ENCODE measurements at places on chromosomes 4 and X.

- no peak for DNase-seq
Measured at GRCh38 chrX:116204932-116205331, 34.4 kb downstream of the AGTR2 start.

DNA sequence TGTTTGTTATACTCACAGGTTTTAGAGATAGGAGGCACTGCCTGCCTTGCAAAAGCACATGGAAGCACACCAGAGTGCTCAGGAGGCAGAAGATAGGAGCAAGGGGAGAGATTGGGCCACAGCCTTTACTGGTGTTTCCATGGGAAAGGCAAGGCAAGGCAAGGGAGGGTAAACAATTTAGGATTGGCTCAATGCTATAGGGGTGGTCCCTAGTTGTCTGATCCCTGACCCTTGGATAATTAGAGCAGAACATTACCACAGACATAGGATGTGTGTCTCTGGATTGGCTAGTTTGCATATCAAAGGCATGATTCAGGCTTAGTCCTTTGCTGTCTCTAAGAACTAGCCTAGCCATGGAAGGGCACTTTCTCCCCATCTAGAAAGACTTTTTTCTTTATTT is 36.1 kb downstream of the GRXCR1 start:
- no peak for DNase-seq

DNA sequence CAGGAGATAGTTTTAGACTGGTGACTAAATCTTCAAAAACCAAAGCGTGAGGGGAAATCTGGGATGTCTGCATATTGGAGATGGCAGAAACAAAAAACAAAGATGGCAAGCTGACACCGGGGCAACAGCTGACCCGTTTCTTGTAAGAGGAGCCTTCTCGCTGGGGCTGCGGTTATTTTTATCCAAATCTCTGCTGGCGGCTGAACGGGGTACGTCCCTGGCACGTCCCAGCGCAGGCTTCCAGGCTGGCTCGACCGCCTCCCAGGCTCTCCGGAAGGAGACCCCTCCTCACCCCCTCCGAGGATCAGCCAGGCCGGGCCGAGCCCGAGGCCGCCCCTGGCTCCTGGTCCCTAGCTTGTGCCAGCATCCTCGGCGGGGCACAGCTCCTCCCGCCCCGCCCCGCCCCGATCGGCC is 403 bp downstream of the SGCB start:
- DNase-seq: no peak

DNA sequence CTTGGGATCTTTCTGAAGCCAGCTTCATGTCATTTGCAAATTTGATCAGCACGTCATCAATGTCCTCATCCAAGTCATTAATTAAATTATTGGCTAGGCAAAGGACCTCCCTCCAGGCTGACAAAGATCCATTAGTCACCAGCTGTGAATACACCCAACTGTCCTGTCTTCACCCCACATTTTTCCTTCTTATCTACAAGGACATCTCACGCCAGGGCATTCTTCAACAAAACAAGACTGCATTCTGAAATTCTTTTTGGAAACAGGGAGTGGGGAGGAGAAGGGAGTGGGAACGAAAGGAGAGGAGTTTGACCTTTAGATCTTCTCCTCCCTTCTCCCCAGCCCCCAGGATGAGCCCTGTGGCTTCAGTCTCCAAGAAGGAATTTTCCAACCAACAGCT is 32.7 kb downstream of the NLGN3 start:
- DNase-seq: no peak

DNA sequence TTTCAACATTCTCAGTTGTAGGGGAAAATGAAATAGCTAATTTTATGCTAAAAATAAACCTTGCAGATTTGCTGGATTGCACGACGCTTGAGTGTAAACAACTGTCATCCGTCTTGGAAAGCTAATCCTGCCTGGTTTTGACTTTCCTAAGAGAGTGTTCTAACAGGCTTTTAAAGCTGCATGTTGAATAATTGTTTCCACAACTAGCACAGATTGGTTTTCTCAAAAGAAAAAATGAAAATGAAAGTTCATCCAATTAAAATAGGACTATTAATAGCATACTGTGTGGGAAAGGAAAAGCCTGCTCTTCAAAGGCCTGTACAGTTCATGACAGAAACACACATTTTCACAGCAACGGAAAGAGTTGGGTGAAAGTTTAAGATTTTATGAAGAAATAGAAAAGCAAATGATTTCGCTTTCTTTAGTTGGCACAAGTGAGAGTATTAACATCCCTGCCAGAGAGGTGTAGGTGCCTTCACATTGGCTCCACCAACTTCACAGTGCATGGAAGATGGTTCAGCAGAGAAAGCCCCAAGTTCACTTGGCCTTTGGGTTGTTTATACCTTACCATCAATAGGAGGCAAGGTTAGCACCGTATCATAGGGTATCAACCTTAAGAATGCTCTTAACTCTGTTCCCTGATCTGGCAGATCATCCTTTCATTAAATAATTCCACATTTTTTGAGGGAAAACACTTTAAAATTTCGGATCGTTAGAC is 140.0 kb upstream of the GUCY1A1 start:
- no peak for DNase-seq

GRCh38 chr4:13700021-13700857 is 72.7 kb upstream of the BOD1L1 start:
- DNase-seq: no peak

GRCh38 chr4:176099314-176099713 is 33.7 kb downstream of the WDR17 start:
- no peak for DNase-seq

DNA sequence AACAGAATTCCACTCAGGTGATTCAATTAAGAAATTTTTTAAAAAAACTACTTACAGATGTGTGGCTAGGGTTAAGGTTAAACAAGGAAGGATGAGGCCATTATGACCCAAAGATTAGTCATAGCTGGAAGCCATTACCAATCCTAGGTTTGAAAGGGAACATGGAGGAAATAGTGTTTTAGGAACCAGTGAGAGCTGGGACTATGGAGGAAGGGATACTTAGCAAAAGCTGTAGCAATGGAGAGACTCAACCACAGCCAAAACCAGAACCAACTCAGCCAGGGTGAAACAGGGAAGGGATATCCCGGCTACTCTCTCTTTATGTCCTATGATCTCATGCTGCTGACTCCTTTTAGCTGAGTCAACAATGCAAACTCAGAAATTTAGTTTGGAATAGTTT is 148.6 kb upstream of the CNKSR2 start:
- no peak for DNase-seq

GRCh38 chrX:108945883-108946523 is 209.6 kb upstream of the IRS4 start:
- DNase-seq: no peak

DNA sequence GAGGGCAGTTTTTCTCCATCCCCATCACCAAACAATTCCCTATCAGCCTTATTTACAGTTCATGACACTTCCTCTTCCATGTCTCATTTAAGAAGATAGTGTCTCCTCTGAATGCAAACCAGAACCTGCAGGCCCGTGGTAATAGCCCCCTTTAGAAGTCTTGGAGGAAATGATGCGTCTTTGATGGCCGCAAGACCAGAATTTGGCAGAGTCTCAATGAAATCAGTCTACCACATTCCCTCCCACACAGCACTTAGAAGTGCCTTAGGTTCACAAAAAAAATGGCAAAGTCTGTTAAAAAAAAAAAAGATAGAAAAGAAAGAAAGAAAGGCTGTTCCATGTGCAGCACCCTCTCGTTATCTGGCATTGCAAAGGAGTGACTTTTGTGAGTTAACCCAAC is 2.1 kb upstream of the KDR start:
- DNase-seq: no peak

DNA sequence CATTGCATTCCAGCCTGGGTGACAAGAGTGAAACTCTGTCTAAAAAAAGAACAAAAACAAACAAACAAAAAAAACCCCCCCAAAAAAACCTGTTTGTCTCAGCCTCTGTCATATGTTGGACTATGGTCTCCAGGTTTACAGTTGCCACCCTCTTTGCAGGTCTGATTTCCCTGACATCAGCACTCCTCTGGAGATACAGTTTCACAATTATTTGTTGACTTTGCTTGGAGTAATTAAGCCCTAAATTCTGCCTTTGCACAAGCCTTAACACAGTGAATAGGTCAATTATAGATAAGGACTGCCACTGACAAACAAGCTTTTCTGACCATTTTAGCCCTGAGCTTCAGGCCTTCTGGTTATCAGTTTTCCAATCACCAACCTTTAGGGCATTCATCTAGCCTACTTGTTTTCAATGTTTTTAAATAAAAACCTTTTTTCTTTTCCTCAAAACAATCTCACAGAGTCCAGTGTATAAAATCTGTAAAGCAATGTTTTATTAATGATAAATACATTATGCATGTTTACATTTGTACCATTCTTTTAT is 20.4 kb upstream of the MAPK10 start:
- DNase-seq: no peak

- no peak for DNase-seq
Measured at GRCh38 chrX:49951524-49952193, 29.3 kb downstream of the CLCN5 start.

- no peak for DNase-seq
Measured at GRCh38 chr4:165006456-165006855, 25.3 kb upstream of the TRIM60 start.

- no peak for DNase-seq
Measured at GRCh38 chr4:1793496-1793840, 375 bp downstream of the FGFR3 start.

GRCh38 chr4:7591409-7592053 is 156.8 kb upstream of the PSAPL1 start:
- DNase-seq: no peak

DNA sequence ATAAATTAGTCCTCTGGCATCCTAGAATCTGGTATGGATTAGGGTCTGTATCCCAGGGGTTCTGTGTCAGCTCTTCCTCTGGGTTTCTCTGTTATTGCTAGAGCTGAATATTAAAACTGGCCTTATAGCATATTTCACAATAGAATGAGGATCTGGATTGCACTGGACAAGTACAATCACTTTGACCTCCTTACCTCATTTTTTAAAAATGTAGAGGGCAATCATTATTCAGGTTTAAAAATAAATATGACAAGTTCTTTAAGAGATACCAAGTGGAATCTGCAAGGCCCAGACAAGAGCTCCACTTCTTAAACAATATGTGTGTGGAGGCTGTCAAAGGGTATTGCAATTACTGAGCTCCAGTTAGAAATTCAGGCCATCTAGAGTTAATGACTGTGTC is 1.4 kb downstream of the PALLD start:
- DNase-seq: no peak

DNA sequence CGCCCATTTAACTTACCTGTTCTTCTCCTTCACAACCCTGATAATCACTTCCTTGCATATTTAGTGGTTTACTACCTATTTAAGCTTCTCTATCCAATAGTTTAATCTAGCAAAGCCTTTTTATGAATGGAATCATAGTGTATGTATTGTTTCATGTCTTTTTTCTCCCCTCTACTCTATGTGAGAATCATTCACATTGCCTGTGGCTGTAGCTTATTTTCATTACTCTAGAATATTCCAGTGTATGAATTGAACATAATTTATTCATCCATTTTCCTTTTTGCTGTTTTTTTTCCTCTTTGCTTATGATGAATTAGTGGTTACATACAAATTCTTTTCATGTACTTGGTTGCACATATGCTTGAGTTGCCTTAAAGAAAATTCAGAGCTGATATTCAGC is 490 bp upstream of the ADH4 start:
- no peak for DNase-seq

GRCh38 chrX:21408307-21408706 is 34.1 kb downstream of the CNKSR2 start:
- no peak for DNase-seq

- DNase-seq: no peak
Measured at GRCh38 chr4:40909363-40909876, 159.7 kb downstream of the NSUN7 start.

DNA sequence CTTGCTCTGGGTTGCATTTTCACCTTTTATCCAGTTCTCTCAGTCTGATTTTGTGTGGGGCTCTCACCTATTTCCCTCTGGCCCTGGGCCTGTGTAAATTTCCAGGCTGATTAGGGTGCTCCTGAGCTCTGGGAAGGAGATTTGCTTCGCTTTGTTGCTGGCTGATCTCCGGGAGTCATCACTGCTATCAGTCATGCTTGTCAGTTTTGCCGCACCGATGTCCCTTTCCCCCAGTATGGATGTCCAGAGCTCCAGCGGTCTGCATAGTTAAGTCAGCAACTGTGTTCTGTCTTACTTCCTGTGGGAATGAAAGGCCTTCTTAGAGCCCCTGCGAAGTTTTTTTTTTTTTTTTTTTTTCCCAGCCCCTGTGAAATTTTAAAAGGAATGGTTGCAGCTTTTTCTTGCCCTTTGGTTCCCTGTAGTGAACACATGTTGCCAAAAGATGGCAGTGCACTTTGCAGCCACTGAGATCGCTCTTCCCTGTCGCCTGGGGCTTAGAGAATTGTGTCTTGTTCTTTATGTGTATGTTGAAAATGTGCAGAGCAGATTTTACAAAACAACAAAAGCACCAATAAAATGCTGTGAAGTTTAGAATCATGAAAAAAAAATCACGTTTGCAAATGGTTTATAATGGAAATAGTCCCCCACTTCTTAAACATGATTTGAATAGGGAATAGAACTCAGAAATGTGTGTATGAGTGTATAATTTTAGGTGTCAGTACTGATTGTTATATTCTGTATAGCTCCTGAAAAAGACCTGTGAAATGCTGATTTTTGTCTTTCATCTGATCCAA is 109.1 kb upstream of the SLC4A4 start:
- DNase-seq: no peak

- no peak for DNase-seq
Measured at GRCh38 chr4:6278801-6279197, 9.1 kb downstream of the WFS1 start.

DNA sequence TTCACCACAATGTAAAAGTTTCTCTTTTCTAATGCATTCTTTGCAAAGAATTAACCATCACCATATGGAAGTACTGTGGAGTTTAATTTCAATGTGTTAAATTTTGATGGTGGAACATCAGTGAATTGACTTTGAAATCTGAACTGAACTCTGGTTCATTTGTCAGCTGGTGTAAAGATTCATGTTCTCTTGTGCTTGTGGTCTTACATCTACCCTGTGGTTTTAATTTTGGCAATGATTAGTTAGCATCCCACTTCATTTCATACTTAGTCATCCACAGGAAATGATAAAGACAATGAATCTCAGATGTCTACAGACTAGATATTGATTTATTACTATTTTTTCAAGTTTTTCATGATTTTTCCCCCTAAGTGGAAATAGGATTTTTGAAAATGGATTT is 77.8 kb downstream of the GRID2 start:
- DNase-seq: no peak

GRCh38 chr4:38509551-38509950 is 154.4 kb upstream of the KLF3 start:
- DNase-seq: peak; percentile 68

- no peak for DNase-seq
Measured at GRCh38 chrX:125089761-125090445, 229.8 kb upstream of the TEX13C start.

DNA sequence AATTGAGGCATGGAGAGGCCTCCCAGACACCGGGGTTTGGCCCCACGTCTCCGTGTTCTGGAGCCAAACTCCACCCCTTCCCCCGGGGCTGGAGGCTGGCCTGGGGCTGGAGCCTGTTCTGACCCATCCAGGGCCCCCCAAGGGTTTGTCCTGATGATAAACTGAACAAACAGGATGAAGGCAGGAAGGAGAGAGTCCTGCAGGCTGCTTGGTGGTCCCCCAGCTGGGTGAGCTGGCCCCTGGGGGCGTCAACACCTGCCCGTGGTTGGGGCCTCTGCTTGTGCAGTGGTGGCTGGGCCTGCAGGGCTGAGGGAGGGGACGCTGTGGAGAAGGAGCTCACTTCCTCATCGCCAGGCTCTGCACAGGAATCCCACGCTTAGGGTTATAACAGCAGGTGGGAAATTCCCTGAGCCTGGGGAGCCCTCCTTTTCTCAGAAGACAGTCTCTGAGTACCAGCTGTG is 2.3 kb downstream of the SH3TC1 start:
- peak; percentile 52 for DNase-seq

Measured in CD4-positive, alpha-beta T cell treated with Interleukin-4 for 1 hour (primary cell).